ENCODE measurements at places on chromosomes 1 and 21. TPM values are rescaled to one million over a fixed set of nuclear protein-coding genes. Genes with fewer than 3 reads are reported as not detected.

- H3K4me3 ChIP-seq: no peak overlapping the region
- H3K27me3 ChIP-seq: peaks cover 3% of the 10 kb centered on the region
- no peak for DNase-seq
- H3K4me1 ChIP-seq: no peaks in the 10 kb centered on the region
Measured at GRCh38 chr21:45378258-45378966, 26.6 kb upstream of the COL18A1 start.

OR6N1 gene
- total RNA-seq: not detected

DNA sequence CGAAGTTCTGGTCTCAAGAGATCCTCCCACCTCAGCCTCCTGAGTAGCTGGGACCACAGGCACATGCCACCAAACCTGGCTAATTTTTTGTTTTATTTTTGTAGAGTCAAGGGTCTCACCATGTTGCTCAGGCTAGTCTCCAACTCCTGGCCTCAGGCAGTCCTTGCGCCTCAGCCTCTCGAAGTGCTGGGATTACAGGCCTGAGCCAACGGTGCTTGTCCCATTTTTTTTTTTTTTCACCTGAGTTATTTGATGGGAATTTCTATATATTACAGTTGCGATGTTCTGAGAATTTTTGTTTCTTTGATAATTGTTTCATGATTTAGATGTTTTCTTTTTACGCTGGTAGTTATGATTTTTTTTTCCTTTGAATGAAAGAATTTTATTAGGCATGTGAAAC lies 2.5 kb downstream of the RABGAP1L start:
- peaks cover 67% of the 10 kb centered on the region for H3K4me1 ChIP-seq
- no peak overlapping the region for H3K4me3 ChIP-seq

DNA sequence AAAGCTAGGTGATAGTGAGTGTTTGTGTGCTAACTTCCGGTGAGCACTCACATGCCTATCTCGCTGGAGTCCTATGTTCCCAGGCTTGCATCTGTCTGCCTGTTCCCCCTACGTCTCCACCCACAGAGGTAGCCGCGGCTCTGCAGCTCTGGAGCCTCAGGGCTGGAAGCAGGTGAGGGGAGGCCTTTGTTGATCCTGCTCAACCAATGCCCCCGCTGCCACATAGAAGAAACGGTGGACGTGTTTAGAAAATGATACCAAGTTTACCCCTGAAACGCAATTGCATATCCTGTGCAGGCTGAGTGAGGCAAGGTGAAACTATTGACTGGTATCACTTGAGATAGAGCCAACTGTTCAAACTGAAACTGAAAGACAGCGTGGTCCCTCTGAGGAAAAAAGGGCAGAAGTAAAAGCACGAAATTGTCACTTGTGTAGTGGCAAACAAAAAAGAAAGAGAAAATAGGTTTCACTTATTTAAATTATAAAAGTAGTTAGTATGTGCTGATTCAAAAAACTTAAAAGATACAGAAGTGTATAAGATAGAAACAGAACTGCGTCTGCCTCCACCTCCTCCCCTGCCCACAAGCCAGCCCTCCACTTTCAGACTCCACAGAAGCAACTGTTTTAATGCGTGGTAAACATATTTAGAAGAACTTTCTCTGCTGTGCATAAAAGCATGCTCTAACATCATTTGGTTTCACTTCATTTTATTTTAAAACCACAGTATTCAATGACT lies 38.6 kb upstream of the ETS2 start:
- H3K27me3 ChIP-seq: peaks cover 9% of the 10 kb centered on the region
- H3K4me3 ChIP-seq: peak overlapping the region; percentile 77
- H3K4me1 ChIP-seq: peaks cover 40% of the 10 kb centered on the region
- DNase-seq: peak; percentile 72
- peaks cover 5% of the 10 kb centered on the region for H3K36me3 ChIP-seq

PADI4 gene
- 0.17 TPM for total RNA-seq

GPR37L1 gene
- total RNA-seq: not detected

LAPTM5 gene
- total RNA-seq: 199 TPM

C4BPA gene
- total RNA-seq: not detected

DNA sequence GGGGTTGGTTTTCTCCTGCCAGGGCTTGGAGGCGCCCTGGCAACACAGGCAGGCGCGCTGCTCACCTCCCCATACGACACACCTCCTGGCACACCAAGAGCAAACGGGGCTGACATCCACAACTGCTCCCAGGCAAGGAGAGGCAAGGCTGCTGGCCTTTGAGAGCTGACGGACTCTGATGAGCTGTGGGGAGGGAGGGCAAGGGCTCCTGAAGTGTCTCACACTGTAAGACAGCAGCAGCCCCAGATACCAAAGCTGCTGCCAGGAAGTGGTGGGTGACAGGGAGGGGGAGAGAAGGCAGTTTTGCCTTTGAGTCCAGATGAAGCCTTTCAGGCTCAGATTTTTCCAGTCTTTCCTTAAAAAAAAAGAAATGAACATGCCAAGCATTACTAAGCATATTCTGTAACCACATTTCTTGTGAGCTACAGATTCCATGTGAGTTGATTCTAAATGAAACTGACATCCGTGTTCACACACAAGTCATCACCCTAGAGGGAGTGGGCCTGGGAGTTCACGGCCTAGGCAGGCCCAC lies 24.3 kb downstream of the PGBD5 start:
- no peaks in the 10 kb centered on the region for H3K4me1 ChIP-seq
- no peak overlapping the region for H3K27ac ChIP-seq
- no peak overlapping the region for H3K4me3 ChIP-seq
- H3K36me3 ChIP-seq: no peaks in the 10 kb centered on the region
- peaks cover 2% of the 10 kb centered on the region for H3K27me3 ChIP-seq

DNA sequence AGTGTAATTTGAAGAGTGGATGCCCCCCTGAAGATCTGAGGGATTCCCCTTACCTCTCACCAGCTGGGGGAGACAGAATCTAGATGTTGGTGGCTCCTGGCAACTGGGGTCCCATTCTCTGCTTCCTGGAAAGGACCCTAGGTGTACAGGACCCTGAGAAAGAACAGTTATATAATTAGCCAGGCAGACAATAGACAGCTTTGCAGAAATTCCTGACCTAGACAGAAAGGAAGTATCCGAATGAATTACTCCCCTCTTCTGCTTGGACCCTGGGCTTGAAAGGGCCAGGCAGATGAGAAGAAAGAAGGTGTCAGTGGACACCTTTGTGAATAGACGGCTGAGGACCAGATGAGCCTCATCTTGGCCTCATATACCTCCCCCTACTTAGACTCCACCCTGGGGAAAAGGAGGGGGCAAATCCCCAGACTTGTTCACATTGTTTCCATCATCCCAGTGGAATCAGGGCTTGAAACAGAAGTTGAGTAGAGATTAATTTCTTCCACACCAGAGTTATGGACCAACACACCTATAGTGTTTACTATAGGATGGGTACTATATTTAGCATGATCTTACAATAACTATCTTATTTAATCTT lies 1.8 kb upstream of the IQGAP3 start:
- H3K36me3 ChIP-seq: peaks cover 3% of the 10 kb centered on the region
- H3K27ac ChIP-seq: no peak overlapping the region
- H3K27me3 ChIP-seq: peaks cover 18% of the 10 kb centered on the region
- no peak for DNase-seq
- H3K4me1 ChIP-seq: peaks cover 28% of the 10 kb centered on the region

RNU1-4 gene
- total RNA-seq: 2,178 TPM

LRRC47 gene
- total RNA-seq: 50.1 TPM

DNA sequence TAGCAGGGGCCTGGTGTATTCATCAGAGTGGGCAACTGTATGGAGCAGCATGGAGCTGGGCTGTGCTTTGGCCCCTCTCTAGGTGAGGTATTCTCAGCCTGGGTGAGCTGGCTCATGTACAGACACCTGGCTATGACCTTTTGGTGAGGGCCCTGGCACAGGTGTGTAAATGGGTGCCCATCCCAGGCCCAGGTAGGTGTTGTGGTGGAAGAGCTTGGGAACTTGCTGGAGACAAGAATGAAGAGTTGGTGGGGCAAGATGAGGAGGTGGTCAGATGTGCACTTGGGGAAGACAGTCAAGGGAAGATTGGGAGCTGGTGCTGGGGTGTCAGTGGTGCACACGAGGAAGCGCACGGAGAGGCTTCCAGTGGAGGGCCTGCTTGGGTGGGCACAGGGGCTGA lies 95.5 kb downstream of the TRIM11 start:
- no peaks in the 10 kb centered on the region for H3K36me3 ChIP-seq
- no peak overlapping the region for H3K4me3 ChIP-seq
- H3K27me3 ChIP-seq: no peaks in the 10 kb centered on the region
- no peak overlapping the region for H3K27ac ChIP-seq

- peaks cover 18% of the 10 kb centered on the region for H3K36me3 ChIP-seq
- H3K4me1 ChIP-seq: no peaks in the 10 kb centered on the region
- H3K4me3 ChIP-seq: no peak overlapping the region
- no peak for DNase-seq
- no peak overlapping the region for H3K27ac ChIP-seq
Measured at GRCh38 chr21:43001316-43001715, 27.0 kb downstream of the PKNOX1 start.

GRCh38 chr1:7783178-7783711 lies 846 bp upstream of the PER3 start:
- peaks cover 7% of the 10 kb centered on the region for H3K27me3 ChIP-seq
- H3K36me3 ChIP-seq: peaks cover 10% of the 10 kb centered on the region
- H3K4me3 ChIP-seq: peak overlapping the region; percentile 74
- peaks cover 21% of the 10 kb centered on the region for H3K4me1 ChIP-seq
- DNase-seq: peak; percentile 10
- H3K27ac ChIP-seq: no peak overlapping the region

KCNT2 gene
- not detected for total RNA-seq

S100A4 gene
- total RNA-seq: 167 TPM

KLHL21 gene
- 28.1 TPM for total RNA-seq

BGLAP gene
- 1.8 TPM for total RNA-seq

- peaks cover 7% of the 10 kb centered on the region for H3K4me1 ChIP-seq
- H3K27ac ChIP-seq: no peak overlapping the region
- DNase-seq: no peak
- H3K36me3 ChIP-seq: no peaks in the 10 kb centered on the region
- H3K27me3 ChIP-seq: peaks cover 5% of the 10 kb centered on the region
- no peak overlapping the region for H3K4me3 ChIP-seq
Measured at GRCh38 chr1:3679098-3679555, 26.8 kb downstream of the TP73 start.

SLC30A10 gene
- total RNA-seq: not detected

DNA sequence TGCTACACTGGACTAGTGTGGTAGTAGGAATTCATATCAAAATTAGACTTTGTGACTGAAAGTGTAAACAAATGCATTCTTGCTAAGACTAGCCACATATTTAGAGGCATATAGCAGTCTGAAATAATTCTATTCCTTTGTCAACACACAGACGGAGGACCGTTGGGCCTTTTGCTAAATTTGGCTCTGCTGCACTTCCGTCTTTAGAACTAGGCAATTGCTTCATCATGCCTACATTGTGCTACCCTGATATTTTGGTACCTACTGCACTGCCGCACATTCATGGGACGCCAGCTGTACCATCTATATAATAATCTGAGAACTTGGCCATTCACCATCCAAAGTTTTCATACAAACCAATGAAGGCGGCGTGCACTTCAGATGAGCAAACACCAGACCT lies 346.8 kb downstream of the KIF26B start:
- no peaks in the 10 kb centered on the region for H3K27me3 ChIP-seq
- H3K27ac ChIP-seq: no peak overlapping the region
- H3K4me3 ChIP-seq: no peak overlapping the region
- H3K4me1 ChIP-seq: no peaks in the 10 kb centered on the region

DNA sequence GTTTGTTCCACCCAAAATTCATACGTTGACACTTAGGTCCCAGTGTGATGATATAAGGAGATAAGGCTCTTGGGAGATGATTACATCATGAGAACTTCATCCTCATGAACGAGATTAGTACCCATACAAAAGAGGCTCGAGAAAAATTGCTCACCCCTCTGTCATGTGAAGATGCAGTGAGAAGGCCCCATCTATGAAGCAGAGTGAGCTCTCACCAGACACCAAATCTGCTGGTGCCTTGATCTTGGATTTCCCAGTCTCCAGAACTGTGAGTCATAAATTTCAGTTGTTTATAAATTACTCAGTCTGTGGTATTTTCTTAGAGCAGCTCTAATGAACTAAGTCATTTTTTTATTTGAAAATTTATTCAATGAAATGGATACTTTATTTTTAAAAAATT lies 42.6 kb upstream of the USP25 start:
- no peak for DNase-seq
- H3K36me3 ChIP-seq: no peaks in the 10 kb centered on the region
- no peak overlapping the region for H3K4me3 ChIP-seq
- no peaks in the 10 kb centered on the region for H3K27me3 ChIP-seq
- no peak overlapping the region for H3K27ac ChIP-seq

TTC39A gene
- total RNA-seq: 0.12 TPM

GRCh38 chr21:33021667-33022066 lies 4.1 kb upstream of the OLIG2 start:
- DNase-seq: no peak
- H3K4me1 ChIP-seq: peaks cover 22% of the 10 kb centered on the region

- no peak overlapping the region for H3K4me3 ChIP-seq
- H3K36me3 ChIP-seq: no peaks in the 10 kb centered on the region
- H3K27me3 ChIP-seq: peaks cover 11% of the 10 kb centered on the region
- no peak overlapping the region for H3K27ac ChIP-seq
- no peaks in the 10 kb centered on the region for H3K4me1 ChIP-seq
Measured at GRCh38 chr1:199463521-199464127, 563.9 kb upstream of the NR5A2 start.

Data from activated T-helper 1 cell treated with anti-CD3 and anti-CD28 coated beads, Interleukin-12 subunit alpha, Interleukin-12 subunit beta, Interleukin-2, Interleukin-4 antibody, amounts not matched to agents 30 ng/mL and 10 ng/mL and 1 ng/mL, durations not matched to agents 14 hours and 24 hours and 36 hours (primary cell).